Trophoblast cell (in vitro differentiated cells and primary cell): ENCODE measurements at places on chromosomes 2 and 18.
A peak's percentile ranks its signal among the peaks of the same experiment; 100 is the strongest.

- no peak for DNase-seq
Measured at GRCh38 chr2:95074663-95075439, 46.8 kb downstream of the MRPS5 start.

DNA sequence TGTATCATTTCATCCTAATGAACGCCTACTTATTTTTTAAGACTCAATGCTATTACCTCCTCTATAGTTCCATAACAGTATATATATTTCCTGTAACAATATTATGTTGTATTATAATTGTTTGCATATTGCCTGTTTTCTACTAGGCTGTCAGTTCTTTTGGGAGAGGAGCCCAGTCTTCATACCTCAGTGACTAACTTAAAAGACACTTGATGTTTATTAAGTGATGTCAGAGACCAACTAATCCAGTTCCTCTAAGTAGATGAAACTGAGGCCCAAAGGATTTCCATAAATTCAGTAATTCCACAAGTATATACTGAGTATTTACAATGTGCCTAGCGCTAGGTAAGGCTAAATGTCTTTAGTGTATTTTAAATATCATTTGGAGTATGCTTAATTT, 48.9 kb upstream of the AAK1 start:
- no peak for DNase-seq

DNA sequence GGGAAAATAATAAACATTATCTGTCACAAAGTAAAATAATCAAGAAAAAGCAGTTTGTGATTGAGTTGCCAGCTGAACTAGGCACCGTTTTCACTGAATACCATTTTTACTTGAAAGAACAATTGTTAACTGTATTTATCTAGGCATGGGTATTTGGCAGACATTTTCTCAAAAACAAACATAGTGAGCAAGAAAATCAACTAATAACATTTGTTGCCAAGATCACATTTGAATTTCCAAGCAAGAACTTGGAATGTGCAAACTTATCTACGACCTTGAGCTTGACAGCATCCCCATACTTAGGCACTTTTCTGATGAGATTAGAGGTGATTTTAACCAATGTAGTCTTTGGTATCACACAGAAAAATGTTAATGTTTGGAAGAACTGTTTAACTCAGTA, 16.7 kb downstream of the SS18 start:
- no peak for DNase-seq

DNA sequence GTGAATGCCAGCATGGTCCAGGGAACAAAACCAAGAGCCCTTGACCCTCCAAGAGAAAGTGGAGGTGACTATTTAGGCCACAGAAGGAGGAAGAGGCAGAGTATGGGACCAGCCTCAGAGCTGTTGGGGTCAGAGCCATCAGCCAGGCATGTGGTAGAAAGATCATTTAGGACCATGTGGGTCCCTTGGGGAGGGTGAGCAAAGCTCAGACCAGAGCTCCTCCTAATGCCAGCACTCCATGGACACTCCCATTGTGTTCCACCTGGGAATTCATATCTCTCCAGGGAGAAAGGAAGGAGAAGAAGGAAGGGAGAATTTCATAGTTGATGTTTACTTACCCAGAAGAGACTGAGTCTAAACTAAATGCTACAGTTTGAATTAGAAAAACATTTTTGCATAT, 73.2 kb downstream of the CYBRD1 start:
- no peak for DNase-seq

GRCh38 chr18:78082816-78083215, 833.2 kb downstream of the GALR1 start:
- no peak for DNase-seq

DNA sequence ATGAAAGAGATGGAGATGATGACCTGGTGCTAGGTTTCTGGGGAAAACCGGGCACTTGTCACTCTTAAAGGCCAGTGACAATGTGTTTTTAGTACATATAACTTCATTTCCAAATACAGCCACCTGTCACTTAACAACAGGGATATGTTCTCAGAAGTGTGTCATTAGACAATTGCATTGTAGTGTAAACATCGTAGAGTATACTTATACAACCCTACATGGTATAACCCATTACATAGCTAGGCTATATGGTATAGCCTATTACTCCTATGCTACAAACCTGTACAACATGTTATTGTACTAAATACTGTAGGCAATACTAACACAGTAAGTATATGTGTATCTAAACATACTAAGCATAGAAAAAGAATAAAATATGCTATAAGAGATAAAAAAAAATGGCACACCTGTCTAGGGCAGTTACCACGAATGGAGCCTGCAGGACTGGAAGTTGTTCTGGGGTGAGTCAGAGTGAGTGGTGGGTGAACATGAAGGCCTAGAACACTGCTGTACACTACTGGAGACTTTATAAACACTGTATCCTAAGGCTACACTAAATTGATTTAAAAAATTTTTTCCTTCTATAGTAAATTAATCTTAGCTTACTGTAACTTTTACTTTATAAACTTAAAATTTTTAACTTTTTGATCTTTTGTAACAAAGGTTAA, 123.2 kb downstream of the THADA start:
- DNase-seq = no peak

DNA sequence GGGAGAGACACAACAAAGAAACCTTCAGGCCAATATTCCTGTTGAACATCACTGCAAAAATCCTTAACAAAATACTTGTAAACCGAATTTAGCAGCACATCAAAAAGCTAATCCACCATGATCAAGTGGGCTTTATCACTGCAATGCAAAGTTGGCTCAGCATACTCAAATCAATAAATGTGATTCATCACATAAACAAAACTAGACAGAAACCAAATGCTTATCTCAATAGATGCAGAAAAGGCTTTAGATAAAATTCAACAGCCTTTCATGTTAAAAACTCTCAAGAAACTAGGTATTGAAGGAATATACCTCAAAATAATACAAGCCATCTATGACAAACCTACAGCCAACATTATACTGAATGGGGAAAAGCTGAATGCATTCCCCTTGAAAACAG, 20.6 kb downstream of the GTF2A1L start:
- DNase-seq = no peak

- DNase-seq = peak; percentile 12
Measured at GRCh38 chr2:43519643-43520221, 76.1 kb downstream of the THADA start.

GRCh38 chr2:2015646-2016045, 271.3 kb upstream of the PXDN start:
- DNase-seq = no peak

DNA sequence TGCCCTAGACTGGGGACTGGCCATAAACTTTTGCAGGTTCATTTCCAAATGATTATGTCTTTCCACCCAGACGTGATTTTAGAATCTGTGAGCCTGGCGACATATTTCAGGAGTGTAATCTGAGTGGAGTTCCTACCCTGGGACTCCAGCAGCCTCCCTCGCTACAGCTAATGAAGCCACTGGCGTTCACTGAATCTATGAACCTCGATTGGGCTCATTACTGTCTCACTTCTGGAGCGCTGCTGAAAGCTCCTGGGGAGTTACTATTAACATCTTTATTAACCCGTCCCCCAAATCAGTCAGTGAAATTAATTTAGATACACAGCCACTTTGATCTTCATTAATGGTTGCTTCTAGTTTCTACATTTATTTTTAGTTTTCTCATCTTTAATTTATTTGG, 56.5 kb downstream of the CDK15 start:
- DNase-seq = no peak

DNA sequence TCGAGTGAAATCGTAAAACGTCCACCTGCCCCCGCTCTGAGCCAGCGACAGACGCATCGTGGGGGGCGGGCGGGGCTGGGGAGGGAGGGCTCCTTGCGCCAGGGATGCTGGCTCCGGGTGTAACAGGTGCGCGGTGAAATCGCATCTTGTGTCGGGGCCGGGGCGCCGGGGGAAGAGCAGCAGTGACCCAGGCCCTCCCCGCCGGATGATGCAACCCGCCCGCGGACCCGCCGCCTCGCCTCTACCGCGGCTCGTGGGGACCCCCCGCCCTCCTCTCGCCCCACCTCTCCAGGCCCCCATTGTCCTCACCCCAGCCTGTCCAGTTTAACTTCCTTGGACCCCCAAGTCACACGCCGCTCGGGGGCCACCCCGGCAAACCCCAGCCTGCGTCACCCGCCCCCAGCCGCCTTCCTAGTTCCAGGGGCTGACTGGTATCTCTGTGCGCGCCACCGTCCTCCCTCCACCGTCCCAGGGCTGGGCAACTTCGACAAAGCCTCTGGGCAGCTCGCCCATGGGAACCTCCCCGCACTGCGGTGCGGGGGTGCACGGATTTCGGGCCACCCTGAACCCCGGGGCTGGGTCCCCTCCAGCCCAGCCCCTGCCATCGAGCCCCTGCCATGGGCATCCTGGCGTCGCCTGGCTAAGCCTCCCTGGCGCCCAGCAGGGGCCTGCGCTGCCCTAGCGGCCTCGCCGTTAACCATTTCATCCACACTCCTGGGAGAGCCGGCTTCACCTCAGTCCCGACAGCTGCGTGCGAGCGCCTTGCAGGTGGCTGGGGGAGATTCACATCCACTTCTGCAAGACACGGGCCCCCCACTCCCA, 799 bp upstream of the KIF1A start:
- DNase-seq = no peak

DNA sequence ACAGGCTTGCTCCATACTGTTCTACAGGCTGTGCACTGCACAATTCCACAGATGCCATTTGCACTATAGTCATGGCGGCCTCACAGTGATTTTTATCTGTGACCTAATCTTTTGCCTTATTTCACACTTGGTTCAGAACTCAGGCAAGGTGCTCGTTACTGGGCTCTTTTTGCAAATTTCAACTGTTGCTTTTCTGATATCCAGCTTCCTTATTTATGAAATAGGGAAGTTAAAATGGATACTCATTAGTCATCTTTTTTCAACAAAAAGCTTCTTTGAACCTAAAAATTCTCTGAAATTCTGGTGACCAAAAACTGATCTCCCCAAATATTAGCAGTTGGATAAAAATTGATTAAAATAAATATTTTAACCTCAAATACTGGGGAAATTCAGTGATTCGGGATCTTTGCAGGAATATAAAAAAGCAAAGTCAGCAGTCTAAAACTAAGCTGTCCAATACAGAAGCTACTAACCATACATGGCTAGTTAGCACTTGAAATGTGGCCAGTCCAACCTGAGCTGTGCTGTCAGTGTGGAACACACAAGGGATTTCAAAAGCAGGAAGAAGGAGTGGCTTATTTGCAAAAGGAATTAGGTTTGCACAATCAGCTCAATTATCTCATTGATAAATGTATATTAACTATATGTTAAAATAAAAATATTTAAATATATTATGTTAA, 134.4 kb downstream of the COL4A4 start:
- DNase-seq = peak; percentile 45

GRCh38 chr18:47286776-47287410, 35.4 kb upstream of the SKOR2 start:
- no peak for DNase-seq

GRCh38 chr2:74739733-74740241, 85.7 kb downstream of the SEMA4F start:
- DNase-seq = peak; percentile 80

- no peak for DNase-seq
Measured at GRCh38 chr2:205427112-205427511, 255.2 kb upstream of the NRP2 start.

GRCh38 chr2:175926272-175926671, 75.8 kb downstream of the LNPK start:
- peak; percentile 77 for DNase-seq

DNA sequence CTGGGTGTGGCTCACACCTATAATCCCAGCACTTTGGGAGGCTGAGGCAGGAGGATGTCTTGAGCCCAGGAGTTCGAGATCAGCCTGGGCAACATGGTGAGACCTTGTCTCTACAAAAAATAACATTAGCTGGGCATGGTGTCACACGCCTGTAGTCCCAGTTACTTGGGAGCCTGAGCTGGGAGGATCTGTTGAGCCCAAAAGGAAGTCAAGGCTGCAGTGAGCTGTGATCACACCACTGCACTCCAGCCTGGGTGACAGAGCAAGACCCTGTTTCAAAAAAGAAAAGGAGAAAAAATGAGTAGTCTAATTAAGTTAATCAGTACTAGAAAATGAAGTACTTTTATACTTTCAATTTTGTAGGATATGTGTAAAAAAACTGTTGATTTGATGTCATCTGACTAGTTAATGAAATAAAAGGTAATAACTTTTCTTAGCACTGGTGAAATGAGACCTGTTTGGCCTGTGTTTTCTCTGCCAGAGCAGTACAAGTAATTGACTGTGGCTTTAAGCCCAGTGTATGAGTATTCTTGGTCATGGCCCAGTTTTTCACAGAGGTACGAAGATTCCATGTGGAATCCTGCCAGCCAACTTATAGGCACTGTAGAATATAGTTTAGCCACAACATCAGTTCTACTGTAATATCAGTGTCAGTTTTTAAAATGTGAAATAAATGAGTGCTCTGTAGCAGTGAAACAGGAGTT, 35.8 kb downstream of the MFSD6 start:
- DNase-seq = no peak

GRCh38 chr2:195779491-195779890, 122.5 kb downstream of the SLC39A10 start:
- no peak for DNase-seq

- peak; percentile 92 for DNase-seq
Measured at GRCh38 chr2:186589612-186590349, at the start of gene ITGAV. TSS of gene ITGAV (plus strand) at chr2:186590056. CDS start at chr2:186590339, 283 bp downstream.

DNA sequence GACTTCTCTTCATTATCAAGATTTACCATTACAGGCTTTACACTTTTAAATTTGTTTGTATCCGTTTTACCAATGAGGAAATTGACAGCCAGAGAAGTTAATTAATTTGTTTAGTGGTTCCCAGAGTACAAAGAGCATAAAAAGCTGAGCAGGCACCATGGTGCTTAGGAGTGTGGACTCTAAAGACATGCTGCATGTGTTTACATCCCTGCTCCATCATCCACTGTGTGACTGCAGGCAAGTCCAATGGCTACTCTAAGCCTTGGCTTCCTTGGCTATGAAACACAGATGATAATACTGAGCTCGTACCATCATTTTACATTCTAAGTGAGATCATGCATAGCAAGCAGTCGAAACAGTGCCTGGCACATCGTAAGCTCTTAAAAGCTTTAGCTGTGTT, 108.0 kb upstream of the SLC35G4 start:
- no peak for DNase-seq

DNA sequence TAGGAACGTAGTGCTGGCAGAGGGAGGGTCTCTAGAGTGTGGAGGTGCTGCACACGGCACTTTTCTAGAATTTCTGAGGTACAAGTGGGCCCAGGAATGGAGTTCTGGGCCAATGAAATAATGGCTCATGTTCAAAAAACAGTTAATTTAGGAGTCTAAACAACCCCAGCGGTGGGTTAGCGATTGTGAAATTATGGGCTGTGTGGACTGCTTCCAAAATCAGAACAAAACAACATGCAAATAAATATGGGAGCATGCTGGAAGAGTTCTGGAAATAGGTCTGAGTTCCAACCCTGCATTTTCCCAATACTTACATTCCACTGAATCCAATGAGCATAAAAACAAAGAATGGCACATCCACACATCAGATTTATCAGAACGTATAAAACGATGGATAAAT, 317.6 kb downstream of the AFF3 start:
- DNase-seq = no peak

DNA sequence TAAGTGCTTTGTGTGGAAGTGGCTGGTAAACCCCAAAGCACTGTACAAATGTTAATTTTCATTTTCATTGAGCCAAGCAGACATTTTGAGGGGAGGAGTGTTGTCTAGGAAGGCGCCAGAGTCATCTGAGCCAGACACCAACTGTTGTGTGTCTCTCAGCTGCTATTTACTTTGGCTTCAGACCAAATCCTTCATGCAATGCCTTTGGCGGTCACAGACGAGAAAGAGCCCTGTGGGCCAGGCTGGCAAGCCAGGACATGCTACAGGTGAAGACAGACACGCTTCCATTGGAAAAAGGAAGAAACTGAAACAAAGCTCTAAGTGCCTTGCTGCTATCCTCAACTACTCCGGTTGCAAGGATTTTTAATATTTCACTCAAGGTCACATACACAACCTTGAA, 115.4 kb upstream of the CDC42EP3 start:
- no peak for DNase-seq
